NCI-H2171 treated with DMSO at 0.1 percent for 48 hours (cell line): ENCODE measurements at places on chromosomes 1 and 21.

DNA sequence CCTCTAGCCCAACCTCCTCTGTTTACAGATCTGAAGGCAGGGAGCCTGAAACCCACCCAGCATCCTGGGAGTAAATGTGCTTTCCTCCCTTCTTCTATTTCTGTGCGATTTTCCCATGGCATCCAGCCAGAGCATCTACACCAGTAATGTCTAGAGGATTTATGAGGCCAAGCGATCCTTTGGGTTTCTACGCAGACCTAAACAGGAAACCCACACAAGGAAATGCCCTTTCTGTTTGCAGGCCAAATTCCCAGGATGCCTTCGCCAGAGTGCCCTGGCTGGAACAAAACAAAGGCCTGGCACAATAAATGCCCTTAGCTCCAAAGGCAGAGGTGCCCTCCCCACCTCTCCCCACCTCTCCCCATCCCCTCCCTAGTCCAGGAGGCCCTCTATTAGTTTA, 110.5 kb upstream of the CDC42BPA start:
- no peak for DNase-seq

DNA sequence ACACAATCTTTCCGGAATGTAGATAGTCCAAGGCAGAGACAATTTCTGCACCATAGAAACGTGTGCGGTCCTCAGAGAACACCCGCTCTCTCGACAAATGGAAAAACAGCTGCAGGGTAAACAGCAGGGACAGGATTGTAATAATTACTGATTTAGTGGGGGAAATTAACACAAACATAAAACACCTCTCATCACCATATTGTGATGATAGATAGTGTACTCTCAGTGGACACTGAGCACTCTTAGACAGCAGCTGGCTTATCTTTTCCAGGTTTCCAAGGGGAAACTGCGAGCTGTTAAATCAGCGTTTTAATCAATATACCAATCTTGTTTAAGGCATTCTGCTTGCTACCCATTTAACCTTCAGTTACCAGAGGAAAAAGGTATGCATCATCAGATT, 277.1 kb downstream of the AKT3 start:
- DNase-seq: peak; percentile 61

DNA sequence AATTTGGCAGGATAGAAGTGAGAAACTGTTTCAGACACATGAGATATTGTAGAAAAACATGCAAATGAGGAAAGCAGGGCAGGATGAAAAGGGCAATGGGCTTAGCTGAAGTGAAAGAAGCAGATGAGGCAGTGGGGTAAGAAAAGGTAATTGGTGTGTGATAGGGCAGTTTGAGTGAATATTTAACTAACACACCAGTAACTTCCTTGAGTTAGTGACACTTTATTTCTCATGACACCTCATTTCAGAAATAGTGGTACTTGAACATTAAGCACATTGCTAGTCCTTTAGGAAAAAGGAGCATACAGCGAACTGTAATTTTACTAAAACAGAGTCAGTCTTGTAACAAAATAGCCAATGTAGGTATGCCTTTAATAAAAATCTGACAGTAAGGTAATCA, 415.0 kb downstream of the DPYD start:
- DNase-seq: no peak

DNA sequence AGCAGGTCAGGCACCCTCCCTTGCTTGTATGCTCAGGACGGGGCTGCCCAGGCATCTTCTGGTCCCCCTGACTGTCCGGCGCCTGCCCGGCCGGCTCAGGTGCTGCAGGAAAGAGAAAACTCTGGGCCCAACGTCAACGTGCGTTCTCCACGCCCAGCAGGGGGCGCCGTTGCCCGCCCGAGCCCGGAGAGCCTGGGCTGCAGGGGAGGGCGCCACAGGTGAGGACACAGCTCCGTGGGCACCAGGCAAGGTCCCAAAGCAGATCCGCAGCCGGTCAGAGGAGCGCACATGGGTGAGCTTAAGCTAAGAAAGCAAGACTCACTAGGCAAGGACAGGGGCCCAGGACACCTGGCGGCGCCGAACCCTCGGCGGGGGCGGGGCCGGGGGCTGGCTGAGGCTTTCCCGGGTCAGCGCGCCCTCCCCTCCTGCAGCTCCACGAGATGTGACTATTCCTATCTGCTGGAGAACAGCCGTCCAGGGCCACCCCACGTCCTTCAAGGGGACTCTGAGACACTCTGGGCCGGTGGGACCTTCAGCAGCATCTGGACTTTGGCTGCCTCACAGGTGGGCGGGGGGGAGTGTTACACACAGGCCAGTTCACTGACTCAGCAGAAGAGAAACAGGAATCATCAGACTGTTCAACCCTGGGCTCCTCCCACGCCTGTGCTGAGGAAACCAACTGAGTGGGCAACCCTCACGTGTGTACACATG, 29.3 kb downstream of the KRTAP10-1 start:
- peak; percentile 67 for DNase-seq

GRCh38 chr1:14220324-14220723, 378.2 kb upstream of the KAZN start:
- DNase-seq: no peak

DNA sequence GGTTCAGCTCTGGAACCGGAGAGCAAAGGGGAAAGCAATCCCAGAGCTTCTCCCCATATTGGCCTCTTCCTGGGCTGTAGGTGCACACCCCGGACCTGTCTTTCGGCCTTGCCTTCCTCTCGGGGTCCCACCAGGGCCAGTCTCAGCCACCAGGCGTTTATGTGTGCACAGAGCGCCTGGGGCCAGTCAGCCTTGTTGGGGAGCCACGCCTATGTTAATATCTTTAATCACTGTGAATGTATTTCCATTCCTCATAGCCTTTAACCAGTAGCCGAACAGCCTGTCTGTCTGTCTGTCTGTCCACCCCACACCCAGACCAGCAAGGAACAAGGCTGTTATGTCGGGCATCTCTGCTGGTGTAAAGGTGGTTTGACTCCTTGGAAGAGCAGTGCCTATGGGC, 18.8 kb downstream of the KCNC4 start:
- DNase-seq: no peak
